NCI-H1694 (cell line): ENCODE measurements at places on chromosomes 12 and 14.

DNA sequence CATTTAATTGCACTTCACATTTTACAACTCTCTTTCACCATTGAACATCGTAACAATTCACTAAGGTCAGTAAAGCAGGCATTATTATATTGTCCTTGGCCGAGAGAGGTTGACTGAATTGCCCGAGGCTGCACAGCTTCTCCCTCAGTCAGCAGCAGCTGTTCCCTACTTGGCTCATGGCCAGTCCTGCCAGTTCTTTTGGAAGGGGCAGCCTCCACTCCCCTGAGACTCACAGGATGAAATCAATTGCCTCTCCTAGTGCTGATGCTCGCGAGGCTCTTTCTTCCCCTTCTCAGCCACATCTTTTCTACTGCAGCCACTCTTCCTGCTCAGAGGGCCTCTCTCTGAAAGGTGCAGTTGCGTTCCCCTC is 79.9 kb upstream of the KCNA1 start:
- peak; percentile 63 for DNase-seq

DNA sequence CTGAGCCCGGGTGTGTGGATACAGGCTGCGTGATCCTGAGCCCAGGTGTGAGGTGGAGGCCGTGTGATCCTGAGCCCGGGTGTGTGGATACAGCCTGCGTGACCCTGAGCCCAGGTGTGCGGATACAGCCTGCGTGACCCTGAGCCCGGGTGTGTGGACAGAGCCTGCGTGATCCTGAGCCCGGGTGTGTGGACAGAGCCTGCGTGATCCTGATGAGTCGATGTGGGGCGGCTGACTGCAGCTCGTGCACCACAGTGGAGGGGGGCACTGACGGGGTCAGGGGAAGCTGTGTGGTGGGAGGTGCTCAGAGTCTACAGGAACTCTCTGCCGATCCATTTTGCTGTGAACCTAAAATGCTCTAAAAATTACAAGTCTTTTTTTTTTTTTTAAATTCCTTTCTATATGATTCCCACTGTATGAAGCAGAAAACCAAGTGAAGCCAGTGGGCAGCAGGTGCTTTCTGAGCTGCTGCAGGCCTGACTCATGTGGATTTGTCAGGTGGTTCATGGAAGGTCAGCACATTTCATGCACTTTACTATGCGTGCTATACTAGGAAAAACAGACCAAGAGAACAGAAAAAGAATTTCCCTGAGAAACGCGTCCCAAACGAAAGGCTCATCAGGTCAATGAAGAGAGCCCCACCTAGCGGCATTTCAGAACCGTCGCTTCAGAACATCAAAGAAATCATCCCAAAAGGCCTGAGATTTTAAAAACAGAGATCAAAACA is 19.3 kb downstream of the BRF1 start:
- peak; percentile 94 for DNase-seq

- no peak for DNase-seq
Observed at GRCh38 chr14:38168416-38168815, 39.3 kb upstream of the SSTR1 start.

- no peak for DNase-seq
Observed at GRCh38 chr14:93084866-93085857, 30.6 kb downstream of the ITPK1 start.

- DNase-seq, result no peak
Observed at GRCh38 chr12:76674669-76675315, 89.1 kb upstream of the ZDHHC17 start.

DNA sequence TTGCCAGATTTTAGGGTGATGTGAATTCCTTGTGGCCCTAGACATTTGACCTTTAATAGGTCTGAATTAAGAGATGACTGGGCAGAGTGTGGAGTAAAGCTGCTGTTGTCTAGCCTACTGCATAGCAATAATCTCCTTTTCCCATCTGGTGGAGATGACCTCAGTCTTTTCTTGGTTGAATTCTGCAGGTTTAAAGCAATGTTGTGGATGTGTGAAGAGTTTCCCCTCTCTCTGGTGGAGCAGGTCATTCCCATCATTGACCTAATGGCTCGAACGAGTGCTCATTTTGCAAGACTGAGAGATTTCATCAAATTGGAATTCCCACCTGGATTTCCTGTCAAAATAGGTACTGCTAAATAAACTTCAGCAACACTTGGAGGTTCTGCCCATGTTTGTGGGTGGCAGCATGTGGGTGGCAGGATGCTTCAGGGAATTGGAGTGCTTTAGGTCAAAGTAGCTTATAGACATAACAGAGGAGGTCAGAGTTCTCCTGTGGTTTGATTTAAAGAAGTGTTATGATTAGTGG is 19.0 kb downstream of the C12orf76 start:
- DNase-seq, result no peak

DNA sequence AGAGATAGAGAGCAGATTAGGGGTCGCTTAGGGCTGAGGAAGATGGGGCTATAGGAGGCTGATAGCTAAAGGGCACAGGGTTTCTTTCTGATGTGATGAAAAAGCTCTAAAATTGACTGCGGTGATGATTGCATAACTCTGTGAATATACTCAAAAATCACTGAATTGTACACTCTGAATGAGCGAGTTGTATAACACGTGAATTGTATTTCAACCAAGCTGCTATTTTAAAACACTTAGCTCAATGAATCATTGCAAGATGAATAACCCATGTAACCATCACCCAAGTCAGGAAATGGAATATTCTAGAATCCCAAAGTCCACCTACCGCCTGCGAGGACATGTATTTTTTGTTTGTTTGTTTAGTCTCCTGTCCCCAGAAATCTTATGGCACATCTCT is 60.1 kb upstream of the CCND2 start:
- DNase-seq, result no peak

- DNase-seq, result no peak
Observed at GRCh38 chr12:96513681-96514080, 24.3 kb downstream of the CFAP54 start.

DNA sequence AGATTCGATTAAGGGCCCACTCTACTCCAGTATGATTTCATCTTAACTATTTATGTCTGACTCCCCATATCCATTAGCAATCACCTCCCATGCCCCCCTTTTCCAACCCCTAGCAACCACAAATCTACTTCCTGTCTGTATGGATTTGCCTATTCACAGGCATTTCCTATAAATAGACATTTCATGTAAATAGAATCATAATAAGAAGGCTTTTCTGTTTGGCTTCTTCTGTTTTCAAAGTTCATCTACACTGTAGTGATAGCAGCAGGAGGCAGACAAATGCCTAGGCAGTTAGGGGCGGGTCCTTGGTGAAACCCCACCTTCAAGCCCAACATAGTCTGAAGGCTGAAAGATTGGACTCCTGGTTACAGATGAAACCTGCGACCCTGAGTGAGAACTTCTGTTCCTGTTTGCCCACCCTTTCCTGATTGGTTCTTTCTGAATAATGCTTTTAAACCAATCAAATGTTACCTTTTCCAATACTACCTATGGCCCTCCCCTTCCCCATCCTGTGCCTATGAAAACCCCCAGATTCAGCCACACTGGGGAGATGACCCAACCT is 62.1 kb upstream of the HECTD1 start:
- no peak for DNase-seq

GRCh38 chr12:95304673-95305198 is 87.1 kb downstream of the VEZT start:
- DNase-seq, result no peak

DNA sequence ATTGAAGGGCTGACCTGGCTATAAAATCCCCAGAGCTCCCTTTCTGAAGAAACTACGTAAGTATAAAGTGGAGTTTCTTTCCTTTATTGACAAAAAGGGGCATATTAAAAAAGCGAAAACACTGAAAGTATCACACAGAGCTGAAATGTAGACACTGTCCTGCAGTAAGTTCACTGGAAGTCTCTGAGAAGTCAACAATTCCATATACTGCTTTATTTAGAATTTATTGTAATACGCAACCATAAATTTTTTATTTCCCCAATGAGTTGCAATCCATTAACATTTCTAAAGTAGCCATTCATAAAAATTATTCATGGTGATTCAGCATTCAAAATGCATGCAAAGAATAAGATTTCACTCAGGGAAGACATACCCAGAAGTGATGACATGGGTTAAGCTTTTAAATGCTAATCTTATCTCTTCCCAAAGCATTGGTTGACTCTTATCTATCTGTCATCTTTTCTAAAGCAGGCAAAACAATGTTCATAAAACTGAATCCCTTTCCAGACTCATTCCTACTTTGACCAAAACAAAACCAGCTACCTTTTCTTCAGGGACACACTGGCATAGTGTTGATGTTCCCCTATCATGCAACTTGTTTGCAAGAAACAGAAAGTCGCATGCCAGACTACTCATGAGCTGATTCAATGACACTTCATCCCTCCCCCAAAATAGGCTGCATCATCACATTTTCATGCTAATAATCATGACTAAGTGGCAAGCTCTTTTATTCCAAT is 17.3 kb downstream of the KITLG start:
- DNase-seq, result no peak

DNA sequence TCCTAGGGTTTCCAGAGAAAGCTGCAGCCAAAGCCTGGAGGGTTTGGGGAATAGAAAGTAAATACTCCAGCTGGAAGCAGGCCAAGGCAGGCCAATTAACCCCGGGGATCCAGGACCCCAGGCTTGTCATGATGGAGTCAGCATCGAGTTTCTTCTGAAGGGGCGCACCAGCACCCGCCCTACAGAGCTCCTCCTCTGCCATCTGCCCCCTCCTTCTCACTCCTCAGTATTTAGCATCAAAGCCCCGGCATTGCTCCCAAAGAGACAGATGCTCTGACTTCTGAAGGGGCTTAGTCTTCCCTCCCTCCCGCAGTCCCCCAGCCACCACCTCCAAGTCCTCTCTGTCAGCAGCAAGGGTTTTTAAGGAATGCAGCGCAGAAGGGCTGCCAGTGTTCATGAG is 285.1 kb upstream of the NOS1 start:
- peak; percentile 79 for DNase-seq

GRCh38 chr12:120941412-120941811 is 36.9 kb upstream of the HNF1A start:
- DNase-seq, result no peak

DNA sequence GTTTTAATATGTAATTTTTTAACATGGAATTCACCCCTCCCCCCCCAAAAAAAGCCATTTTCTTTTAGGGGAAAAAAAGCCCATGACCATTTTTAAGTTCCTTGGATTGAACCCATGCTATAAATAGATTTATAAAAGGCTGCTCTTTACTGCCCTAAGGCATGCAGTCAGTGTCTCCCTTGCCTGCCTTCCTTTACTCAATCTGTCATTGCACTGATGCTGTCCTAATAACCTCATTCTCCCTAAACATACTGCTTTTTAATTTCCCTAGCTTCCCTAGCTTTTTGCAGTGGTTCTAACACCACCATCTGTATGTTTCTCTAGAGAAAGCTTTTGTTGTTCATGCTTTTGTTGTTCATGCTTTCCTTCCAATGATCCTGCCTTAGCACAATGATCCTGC is 83.0 kb downstream of the SLC2A13 start:
- no peak for DNase-seq

DNA sequence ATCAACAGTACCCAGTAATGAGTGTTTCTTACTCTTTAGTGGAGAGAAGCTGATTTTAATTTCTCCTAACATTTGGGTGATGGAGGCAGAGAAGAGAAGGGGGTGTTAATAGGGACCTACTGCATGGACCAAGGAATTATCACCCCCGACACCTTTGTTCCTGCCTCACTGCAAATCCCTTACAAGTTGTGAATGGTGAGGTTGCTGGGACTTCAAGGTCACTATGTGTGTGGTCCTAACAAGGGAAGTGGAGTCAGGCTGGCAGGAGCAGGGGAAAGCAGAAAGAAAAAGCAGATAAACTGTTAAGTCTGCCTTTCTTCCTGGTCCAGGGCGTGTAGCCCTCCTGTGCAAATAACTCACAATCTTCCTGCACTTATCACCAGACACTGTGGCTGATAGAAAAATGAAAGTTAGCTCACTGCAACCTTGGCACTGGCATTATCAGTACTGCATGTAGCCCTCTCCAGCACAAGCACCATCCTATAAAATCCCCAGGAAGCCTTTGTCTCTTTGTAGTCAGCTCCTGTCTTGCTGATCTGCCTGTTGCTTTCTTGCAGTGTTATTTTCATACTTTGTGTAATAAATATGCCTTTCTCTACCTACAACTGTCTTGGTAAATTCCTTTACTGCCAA is 112.3 kb upstream of the DNM1L start:
- DNase-seq, result no peak

DNA sequence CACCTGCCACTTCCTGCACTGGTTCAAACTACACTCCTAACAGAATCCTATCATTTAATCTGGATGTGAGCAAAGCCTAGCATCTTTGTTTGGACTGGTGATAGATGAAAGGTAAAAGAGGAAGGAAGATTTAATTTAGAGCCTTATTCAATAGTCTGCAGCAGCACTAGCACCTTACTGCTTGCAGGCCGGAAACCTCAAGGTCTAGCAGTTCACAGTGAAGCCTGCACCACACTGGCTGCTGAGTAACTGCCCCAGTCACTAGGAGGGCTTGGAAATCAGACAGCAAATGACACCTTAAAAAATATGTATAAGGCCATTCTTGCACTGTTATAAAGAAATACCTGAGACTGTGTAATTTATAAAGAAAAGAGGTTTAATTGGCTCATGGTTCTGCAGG is 358.0 kb downstream of the DAD1 start:
- no peak for DNase-seq

GRCh38 chr12:86660488-86661147 is 404.4 kb upstream of the MGAT4C start:
- no peak for DNase-seq

DNA sequence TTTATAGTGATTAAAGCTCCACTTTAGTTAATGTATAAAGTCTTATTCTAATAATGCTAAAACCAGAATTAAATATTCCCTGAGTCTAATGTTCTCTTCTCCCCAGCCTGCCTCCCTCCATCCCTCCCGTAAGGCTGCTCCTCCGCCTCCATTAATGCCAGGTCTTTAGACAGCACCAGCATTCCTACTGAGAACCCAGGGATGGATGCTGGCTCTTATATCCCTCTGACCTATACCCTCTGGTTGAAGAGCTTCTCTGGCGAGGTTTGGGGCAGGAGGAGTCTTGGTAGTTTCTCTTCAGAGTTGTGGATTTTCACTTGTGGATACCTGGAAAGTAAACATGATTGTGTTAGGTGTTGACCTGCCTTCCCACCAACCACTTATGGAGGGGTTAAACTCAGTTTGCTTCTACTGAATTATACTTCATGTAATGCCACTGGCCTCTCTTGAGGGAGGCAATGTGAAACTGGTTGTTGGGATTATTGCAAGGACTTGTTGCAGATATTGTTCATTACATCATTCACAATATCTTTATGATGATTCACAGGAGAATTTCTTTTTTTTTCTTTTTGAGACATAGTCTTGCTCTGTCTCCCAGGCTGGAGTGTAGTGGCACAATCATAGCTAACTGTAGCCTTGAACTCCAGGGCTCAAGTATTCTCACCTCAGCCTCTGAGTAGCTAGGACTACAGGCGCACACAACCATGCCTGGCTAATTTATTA is 11.1 kb upstream of the SMAGP start:
- no peak for DNase-seq
